ENCODE measurements at places on chromosomes 1 and 21.

DNA sequence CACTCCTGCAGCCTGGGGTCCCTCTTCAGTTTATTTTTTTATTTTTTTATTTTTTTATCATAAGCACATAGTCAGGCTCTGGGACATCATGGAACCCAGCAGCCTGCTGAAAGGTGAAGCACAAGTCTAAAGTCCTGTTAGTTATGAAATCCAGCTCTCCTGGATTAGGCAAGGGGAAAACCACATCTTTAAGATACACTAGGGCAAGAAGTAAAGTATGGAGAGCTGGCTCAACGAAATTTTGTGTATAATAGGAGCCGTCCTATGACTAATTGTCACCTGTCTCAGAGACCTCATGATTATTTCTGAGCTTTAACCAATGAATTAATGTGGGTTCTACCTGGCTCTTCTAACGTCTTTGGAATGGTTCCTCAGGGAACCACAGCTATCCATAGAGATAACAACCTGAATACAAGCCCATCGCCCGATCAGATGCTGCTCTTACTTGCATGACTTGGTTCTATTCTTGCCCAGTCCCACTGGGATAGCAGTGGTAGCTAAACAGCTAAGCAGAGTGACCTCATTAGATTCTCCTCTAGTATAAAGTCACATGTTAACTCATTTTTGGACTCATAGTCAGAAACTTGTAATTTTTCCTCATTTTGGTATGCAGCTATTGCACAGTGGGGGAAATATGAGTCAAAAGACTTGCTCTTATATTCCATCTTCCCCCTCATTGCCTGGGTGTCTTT lies 122.7 kb downstream of the LMO4 start:
- no peak for DNase-seq

- DNase-seq = no peak
Observed at GRCh38 chr1:153735090-153735420, 7.2 kb downstream of the INTS3 start.

DNA sequence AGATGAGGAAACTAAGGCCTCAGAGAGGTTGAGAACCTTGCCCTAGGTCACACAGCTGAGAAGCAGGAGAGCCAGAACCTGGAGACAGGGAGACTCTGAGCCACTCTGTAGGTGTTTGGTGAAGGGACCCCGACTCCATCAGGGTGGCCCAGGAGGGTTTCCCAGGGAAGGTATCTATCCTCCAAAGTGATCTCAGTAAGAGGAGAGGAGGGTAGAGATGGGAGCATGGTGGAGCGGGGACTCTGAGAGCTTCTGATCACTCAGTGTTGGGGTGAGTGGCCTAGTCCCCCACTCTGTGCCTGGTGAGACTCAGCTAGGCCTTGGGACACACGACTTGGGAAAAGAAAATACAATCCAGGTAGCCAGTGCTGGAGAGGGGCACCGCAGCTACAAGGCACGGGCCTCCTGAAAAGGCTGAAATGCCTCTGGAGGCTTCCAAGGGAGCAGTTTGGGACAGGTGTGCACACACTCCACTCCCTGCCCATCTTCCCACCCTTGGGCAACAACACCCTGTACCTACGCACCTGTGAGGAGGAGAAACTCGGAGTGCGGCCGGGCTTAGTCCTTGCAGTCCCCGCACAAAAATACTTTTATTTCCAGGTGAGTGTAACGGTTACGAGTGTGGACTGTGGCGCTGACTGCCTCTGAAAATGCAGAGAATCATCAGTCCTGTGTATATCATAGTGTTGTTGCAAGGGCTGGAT lies 80.8 kb downstream of the CAMK2N1 start:
- no peak for DNase-seq

GRCh38 chr1:62746086-62746808 lies 37.7 kb upstream of the ATG4C start:
- DNase-seq = peak; percentile 69

DNA sequence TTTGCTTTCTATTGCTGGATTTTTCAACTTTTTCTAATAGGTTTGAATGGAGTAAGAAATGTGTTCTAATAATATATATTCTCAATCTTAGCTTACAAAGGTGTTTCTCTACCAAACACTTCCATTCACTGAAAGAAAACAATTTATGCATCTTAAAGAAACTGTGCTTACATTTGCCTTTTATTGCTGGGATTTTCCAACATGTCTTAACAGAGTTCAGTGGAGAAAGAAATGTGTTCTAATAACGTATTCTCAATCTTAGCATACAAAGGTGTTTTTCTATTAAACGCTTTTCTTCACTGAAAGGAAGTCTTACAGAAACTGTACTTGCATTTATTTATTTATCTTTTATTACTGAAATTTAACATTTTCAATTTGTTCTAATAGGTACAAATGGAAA lies 5.6 kb downstream of the CD53 start:
- no peak for DNase-seq

All from midbrain (tissue), 1 donor.